ENCODE measurements at places on chromosomes 3 and 15. TPM values are rescaled to one million over a fixed set of nuclear protein-coding genes. Genes with fewer than 3 reads are reported as not detected.

The RLBP1 gene
- total RNA-seq, result not detected

The TMOD3 gene
- 52.8 TPM for total RNA-seq

The HRH1 gene
- total RNA-seq, result 0.07 TPM

The GOLGA8B gene
- 67.2 TPM for total RNA-seq

The LNP1 gene
- 2.2 TPM for total RNA-seq

The TADA3 gene
- total RNA-seq, result 62.4 TPM

The SLC27A2 gene
- total RNA-seq, result 25.2 TPM

The GABRR3 gene
- not detected for total RNA-seq

The IL5RA gene
- total RNA-seq, result not detected

The CSPG4 gene
- not detected for total RNA-seq

DNA sequence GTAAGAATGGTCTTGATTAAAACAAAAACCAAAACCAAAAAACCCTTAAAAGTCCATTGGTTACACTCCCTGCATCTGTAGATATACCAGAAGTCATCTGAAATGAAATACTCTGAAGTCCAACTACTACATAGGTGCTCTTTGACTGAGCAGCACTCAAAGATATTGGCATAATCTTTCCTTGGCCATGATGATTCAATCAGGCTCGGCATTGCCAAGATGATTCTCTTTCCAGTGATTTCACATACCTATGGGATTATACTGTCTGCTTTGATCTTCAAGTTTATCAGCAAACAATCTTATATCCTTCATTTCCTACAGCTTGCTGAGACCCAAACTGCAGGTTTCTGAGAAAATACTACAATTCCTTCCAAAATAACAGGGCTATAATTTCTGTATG lies 35.9 kb upstream of the DIPK2A start:
- no peak for DNase-seq

DNA sequence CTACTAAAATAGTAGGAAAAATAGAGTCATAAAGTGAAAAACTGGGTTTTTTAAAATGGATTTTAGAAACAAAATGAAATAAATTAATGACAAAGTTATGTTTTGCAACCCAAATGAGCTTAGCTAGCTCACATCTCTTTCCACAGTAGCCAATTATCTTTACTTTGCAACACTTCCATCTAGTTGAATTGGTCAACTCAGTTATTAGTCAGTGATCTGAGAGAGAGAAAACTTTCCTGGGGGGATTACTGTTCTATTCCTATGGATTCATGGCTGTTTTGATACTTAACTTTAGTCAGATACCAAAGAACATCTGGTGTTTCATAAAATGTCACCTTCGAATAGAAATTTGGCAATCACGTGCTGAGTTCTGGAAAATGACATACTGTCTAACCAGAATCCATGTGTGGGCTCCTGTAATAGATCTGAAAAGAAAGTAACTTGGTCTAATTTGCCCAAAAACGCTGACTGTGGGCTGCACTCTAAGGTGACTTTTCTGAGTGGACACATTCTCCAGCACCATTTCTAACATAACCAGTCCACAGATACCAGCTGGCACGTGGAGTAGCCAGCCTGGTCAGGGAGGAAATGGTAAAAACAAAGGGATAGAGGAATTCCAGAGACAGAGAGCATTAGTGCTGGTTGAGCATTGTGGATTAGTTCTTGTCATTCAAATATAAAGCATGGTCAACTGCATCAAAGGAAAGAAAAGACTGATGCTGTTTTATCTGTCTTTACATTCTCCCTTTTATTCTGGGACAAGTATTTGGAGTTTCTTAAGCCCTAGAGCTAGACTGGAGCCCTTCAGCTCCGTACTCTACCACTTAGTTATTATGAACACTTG lies 45.2 kb upstream of the CCDC80 start:
- no peak for DNase-seq

GRCh38 chr3:22585504-22585903 lies 617.6 kb upstream of the UBE2E2 start:
- DNase-seq, result no peak

DNA sequence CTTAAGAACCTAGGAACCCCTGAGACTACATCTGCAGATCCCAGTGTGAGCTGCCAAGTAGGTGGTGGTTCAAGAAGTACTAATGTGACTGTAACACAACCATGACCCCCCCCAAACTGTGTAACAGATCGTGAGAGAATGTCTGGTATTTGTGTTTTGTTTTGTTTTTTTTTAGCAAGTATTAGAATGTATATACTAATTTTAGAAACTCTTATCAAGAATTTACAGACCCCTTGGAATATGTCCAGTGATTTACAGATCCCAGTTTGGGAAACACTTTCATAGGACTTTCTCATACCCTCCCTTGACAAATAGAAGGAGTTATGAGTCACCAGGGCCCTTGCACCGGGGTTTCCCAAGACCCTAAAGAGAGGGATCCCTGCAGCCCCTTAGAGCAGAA lies 79.8 kb downstream of the SEMA5B start:
- DNase-seq, result no peak

GRCh38 chr3:62261121-62261520 lies 112.2 kb downstream of the FEZF2 start:
- no peak for DNase-seq

DNA sequence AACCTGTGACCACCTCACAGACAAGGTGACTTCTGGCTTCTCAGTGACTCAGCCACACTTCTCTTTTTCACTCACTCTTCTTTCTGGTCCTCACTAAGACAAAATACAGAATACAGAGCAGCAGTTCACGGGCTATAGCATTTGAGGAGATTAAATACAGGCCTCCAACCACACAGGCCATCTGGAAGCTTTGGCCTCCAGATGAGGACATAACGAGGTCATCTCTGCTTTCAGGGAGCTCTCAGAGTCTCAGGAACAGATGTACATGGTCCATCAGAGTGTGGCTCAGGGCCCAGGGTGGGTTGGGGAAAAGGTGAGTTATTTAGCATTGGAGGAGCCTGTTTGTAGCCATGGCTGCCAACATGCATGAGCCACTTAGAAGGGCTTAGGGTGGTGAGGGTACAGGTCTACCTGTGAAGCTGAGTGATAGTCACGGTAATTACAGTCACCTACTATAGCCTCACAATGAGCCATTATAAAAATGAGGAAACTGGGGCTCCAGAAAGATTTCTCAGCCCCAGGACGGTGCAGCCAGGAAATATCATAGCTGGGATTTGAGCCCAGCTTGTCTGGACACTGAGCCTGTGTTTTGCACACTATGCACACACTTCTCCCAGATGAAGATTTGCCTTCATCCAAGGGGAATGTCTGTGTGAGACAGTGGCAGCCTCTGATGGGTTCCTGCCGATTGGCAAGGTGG lies 159.8 kb upstream of the CTDSPL start:
- DNase-seq, result no peak

GRCh38 chr3:197367081-197367780 lies 68.8 kb upstream of the DLG1 start:
- DNase-seq, result no peak

- DNase-seq, result no peak
Observed at GRCh38 chr3:72109327-72110259, 324.6 kb upstream of the PROK2 start.

DNA sequence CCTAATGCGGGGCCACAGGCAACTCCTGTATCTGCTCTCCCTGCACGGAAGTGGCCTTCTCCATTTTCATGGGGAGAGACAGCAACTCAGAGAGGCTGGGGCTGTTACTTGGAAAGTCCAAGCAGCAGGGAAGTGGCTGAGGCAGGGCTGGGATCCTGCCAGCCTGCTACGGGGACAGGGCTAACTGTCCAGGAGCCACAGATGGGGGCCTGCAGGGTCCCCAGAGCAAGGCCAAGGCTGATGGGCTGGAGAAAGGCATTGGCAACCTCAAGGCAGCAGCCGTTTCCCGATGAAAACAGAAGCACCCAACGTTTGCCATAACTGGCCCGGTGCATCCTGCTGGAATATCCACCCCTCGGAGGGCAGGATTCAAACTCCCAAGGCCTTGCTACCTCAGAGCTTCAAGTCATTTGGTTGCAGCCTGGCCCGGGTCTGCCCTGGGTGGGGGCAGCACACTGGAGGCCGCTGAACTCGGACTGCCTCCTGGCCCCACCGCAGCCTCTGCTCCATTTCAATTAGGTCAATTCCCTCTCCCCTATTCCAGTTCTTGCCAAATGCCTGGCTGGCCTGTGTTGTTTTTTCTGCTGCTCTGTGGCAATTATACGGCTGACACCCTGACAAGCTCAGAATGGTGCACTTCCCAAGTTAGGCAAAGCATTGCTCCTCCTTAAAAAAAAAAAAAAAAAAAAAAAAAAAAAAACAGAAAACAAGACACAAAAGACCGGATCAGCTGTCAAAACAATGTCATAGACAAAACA lies 143.5 kb downstream of the NUP210 start:
- no peak for DNase-seq

- no peak for DNase-seq
Observed at GRCh38 chr3:83895892-83896291, 1062.9 kb upstream of the CADM2 start.

DNA sequence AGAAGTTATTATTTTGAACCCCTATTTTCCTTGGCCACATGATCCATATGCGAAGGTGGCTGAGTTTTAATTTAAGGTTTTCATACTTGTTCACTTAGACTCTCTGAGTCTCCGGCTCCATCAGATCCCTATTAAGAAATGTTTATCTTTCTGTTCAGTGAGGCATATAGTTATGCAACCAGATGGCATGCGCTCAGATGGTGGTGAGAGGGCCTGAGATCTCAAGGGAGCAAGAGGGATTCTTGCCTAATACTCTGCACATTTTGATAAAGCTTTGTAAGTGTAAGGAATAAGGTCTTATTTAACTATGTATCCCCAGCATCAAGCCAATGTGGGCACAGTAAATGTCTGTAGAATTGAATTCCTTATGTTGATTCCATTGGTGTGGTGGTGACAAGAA lies 78.9 kb upstream of the DPH6 start:
- no peak for DNase-seq

DNA sequence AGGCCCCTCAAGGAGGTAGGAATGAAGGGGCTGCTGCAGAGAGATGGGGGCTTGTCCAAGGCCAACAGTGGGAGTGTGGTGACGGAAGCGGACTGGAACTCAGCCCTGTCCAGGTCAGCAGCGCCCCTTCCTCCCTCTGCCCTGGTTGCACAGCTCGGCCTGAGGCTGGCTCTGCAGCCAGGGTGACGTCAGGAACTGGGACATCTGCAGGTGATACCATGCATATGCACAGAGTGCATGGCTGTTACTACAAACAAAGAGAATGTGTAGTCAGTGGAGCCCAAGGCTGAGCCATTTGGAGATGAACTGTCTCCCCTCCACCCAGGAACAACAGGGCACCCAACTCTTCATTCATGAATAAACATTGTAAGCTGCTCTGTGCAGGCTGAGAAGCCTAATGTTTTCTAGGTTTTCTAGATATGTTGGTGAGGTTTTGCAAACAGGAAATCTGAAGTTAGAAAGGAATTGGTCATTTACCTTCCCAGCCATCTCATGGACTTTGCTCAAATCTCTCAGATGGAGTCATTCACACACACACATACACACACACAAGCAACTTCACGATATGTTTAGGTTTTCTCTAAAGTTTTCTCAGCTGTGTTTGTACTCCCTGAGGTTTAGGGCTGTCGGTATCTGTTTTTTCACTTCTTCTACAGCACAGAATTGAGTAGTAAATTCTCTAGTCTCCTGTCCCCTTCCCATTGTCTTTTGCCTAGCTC lies 117.2 kb downstream of the TLE3 start:
- no peak for DNase-seq

- DNase-seq, result no peak
Observed at GRCh38 chr3:124360563-124360962, 368.6 kb upstream of the ROPN1 start.

GRCh38 chr15:78730955-78731354 lies 80.3 kb downstream of the ADAMTS7 start:
- DNase-seq, result no peak

GRCh38 chr3:149180057-149180573 lies 41.5 kb downstream of the CP start:
- DNase-seq, result no peak

Measured in activated naive CD4-positive, alpha-beta T cell treated with anti-CD3 and anti-CD28 coated beads for 36 hours (primary cell).